DND-41 (cell line): ENCODE measurements at places on chromosomes 4 and X.

- DNase-seq: peak; percentile 12
These were observed 24.7 kb upstream of the PBDC1 start for GRCh38 chrX:76148041-76148665.

DNA sequence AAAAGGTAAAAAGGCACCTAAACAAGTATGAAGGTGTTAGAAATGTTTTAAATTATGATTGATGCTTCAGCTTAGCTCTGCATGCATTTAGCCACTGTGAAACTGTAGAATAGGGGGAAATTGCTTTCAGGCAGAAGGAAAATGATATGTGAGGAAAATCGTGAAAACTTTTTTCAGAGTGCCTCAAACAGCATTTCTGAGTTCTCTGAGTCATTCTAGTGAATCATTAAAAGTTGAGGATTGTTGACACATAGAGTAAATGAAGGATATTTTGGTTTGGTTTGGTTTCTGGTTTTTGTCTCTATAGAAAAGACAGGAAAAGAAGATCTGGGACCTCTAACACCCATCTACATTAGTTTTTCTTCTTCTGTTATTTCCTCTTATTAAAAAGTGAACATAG lies 332.5 kb upstream of the TRAM1L1 start:
- DNase-seq: no peak

GRCh38 chr4:152501846-152502536 lies 33.9 kb downstream of the FBXW7 start:
- no peak for DNase-seq

DNA sequence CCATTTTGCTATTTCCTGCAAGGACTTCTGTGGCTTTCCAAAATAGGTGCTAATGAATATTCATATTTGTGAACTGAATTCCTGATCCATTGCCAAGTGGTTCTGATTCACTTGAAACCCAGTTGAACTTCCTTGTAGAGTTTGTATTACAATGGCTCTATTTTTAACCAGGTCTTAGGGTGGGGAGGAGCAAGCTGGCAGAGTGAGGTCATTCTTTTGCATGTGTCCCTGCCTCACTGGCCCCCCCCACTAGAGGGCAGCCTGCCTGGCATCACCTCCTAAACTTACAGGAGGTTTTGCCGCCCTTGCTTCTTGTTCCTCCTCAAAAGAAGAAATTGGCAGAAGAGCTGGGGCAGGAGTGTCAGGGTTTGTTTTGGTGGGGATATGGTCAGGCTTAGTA lies 10.5 kb downstream of the PTTG2 start:
- peak; percentile 54 for DNase-seq

GRCh38 chr4:76998251-76998901 lies 48.8 kb downstream of the SEPTIN11 start:
- no peak for DNase-seq

GRCh38 chr4:1514612-1515011 lies 108.4 kb upstream of the NKX1-1 start:
- DNase-seq: no peak

GRCh38 chrX:39813631-39814277 lies 284.0 kb downstream of the BCOR start:
- no peak for DNase-seq

DNA sequence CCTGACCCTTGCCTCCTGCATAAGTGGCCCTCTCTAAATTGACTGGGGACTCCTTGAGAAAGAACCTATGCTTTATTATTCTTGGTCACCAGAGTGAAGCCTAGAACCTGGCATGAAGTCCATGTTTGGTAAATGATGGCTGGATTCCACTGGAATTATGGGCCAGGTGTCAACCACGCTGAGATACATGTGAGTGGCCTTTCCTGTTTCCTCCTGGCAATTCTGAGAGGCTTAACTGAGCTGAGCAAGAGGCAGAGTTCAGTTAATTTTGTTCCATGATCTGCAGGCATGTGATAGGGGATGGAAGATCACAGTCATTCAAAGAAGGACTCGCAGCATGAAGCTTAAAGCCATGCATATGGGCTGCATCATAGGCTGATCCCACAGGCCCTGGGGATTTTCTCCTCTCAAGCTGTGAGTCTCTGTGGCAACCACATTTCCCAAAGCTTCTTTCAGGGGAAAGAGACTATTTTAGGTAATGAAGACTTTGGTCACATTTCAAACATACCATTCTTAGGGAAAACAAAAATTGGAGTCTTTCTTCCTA lies 69.4 kb upstream of the CLNK start:
- no peak for DNase-seq

GRCh38 chr4:138678985-138679746 lies 336.4 kb upstream of the NOCT start:
- DNase-seq: no peak

GRCh38 chrX:121649417-121649816 lies 602.0 kb downstream of the GLUD2 start:
- DNase-seq: no peak

DNA sequence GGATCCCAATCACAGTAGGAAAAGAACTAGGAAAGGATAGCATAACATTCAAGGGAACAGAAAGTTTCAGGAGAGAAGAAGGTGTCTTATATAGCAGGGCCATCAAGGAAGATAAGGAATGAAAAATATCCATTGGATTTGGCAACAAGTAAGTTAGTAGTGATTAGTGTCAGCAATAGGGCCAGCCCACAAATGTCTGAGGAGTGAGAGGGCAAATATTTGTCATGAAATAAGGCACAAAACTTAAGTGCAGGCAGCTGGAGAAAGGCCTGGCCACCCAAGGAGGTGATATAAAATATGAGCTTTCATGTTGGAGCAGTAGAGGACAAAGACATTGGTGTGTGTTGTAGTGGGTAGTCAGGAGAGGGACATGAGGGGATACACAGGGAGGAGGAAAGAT lies 132.1 kb downstream of the COL4A6 start:
- no peak for DNase-seq

- peak; percentile 45 for DNase-seq
These were observed 6.9 kb upstream of the HELT start for GRCh38 chr4:185011408-185011807.

DNA sequence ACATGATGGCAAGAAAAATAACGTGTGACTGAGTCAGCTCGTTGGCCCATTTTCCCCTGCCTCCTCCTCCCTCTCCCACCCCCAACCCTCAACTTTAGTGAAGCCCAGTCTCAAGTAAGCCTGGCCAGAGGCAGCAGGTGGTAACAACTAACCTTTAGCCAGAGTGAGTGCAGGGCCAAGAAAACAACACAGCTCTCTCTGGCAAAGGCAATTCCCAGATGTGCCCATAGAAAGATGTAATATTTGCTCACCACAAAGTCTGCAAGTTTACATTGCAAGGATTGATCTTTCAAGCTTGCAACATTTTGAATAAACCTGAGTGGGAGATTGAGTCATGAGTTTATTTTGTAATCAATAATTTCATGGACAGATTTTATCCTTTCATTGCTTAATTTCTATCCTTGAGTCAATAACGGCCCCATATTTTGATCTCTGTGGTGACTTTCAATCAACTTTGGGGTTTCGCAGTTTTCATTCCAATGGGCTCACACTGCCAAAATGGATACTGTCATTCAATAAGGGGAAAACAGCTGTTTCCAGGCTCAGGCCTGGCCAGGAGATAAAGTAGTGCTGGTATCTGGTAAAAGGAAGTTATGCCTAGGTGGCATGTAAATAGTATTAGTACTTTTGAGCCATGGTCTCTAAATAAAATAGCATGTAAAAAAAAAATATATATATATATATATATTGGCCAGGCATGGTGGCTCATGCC lies 130.7 kb upstream of the TMEM164 start:
- DNase-seq: no peak

DNA sequence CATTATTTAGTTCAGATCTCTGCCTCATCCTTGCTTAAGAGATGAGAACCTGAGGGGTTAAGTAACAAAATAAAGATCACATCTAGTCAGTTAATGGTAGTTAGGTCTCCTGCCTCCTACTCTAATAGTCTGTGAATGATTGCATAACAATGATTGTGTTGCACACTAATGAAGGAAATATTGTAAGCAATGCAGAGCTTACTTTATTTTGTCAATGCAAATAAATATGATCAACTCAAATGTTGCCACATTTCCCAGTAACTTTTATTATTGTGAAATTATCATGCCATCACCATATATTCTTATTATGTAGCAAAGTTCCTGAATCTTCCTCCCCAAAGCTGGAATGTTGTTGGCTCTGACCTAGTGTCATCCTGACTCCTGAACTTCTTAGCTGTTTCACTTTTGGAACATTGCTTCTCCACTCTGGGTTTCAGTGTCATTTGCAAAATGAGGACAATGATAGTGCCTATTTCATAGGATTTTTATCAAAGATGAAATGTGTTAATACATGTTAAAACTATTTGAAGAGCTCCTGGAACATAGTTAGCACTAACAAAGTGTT lies 17.0 kb upstream of the GABRA4 start:
- DNase-seq: no peak

- DNase-seq: no peak
These were observed 68.0 kb upstream of the HELT start for GRCh38 chr4:184950117-184950830.

- peak; percentile 10 for DNase-seq
These were observed 103.8 kb upstream of the QRFPR start for GRCh38 chr4:121484633-121485032.

DNA sequence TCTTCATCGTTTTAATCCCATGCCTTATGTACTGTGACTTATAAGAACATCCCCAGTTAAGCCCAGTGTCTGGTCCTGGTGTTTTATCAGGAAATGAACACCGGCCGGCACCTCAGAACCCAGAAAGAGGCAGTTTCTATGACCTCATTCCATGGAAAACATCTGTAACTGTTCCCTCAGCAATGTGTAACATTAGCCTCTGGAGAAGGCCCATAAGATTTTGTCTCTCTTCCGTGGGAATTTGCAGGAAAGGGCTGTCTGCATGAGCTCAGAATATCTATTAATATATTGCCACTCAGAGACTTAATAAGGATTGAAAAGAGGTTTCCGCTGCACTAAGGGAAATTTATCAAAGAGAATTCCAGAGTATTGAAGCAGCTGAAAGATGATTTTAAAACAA lies 3.1 kb upstream of the TCEANC start:
- DNase-seq: no peak

GRCh38 chrX:8403988-8404387 lies 60.6 kb upstream of the VCX3B start:
- no peak for DNase-seq

GRCh38 chr4:15653864-15654592 lies 1.1 kb downstream of the FBXL5 start:
- DNase-seq: peak; percentile 31
